ENCODE measurements at places on chromosomes 6 and 20. TPM values are rescaled to one million over a fixed set of nuclear protein-coding genes. Genes with fewer than 3 reads are reported as not detected.

GRCh38 chr6:4176907-4177306 is 41.5 kb upstream of the ECI2 start:
- H3K36me3 ChIP-seq = no peaks in the 10 kb centered on the region
- no peak for DNase-seq
- H3K27ac ChIP-seq = no peak overlapping the region
- no peak overlapping the region for H3K4me3 ChIP-seq
- no peaks in the 10 kb centered on the region for H3K4me1 ChIP-seq

GRCh38 chr6:158019416-158019815 is 37.8 kb downstream of the SYNJ2 start:
- peaks cover 51% of the 10 kb centered on the region for H3K4me1 ChIP-seq
- peak overlapping the region; percentile 13 for H3K4me3 ChIP-seq
- no peak for DNase-seq
- no peaks in the 10 kb centered on the region for H3K27me3 ChIP-seq

DNA sequence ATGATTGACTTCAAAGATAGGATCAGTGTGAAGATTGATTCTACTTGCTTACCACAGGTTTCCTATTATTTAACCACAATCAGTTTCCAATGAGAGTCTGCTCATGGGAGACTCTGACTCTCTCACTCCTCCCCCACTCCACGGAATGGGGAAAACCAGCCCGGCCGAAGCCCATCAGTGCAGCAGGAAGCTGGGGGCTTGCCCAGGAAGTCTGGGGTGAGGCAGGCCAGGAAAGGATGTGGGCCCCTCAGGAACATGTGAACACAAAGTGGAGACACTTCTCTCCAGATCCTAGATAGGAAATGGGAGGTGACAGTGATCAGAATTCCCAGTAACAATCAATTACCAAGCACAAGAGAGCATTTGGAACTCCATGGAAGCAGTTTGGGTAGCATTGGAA is 144.2 kb downstream of the TTLL2 start:
- no peaks in the 10 kb centered on the region for H3K36me3 ChIP-seq
- no peak overlapping the region for H3K4me3 ChIP-seq
- no peak for DNase-seq
- H3K4me1 ChIP-seq = no peaks in the 10 kb centered on the region

Gene KHDC1L
- not detected for total RNA-seq

DNA sequence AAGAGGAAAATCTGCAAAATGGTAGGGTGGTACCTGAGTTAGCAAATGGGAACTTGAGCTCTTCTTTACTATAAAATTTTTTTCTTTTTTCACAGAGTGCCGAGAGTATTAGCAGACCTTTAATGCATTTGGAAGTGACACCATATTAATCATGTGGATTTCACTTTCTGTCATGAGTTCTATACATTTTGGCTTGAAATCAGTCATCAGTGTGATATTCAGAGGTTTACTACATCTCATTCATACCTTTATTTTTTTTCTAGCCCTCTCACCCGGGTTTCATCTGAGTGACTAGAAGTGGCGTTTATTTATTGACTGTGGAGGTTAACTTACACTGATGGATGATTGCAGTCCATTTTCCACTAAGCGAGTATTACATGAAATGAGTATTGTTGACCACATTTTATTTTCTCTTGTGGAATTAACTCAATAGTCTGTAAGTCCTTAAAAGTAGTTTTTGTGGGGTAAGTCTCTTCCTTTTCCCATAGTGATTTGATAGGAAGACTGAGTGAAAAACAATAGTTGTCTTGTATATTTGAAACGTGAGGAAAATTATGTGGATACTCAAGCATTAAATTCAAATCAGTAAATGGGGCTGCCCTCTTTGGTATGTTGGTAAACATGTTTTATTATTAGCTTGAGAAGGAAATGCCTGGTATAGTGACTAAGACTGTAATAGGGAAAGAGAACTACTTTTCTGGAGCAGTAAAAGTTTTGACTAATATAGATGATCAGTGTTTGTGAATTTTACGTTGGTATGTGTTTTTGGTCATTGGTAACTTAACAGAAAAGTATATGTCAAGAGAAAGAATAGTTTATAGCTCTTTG is 55.5 kb downstream of the JARID2 start:
- H3K36me3 ChIP-seq = no peaks in the 10 kb centered on the region
- no peak overlapping the region for H3K27ac ChIP-seq
- H3K27me3 ChIP-seq = no peaks in the 10 kb centered on the region
- no peaks in the 10 kb centered on the region for H3K4me1 ChIP-seq
- H3K4me3 ChIP-seq = no peak overlapping the region
- no peak for DNase-seq

Gene RAET1L
- not detected for total RNA-seq

- H3K27me3 ChIP-seq = no peaks in the 10 kb centered on the region
- no peak for DNase-seq
These were observed 261.2 kb downstream of the DLL1 start for GRCh38 chr6:170029416-170030283.

Gene DCDC2
- total RNA-seq = 0.05 TPM

Measured in SJCRH30 (cell line).